ENCODE measurements at places on chromosomes 7 and 10.

GRCh38 chr7:147047696-147048095 is 931.1 kb downstream of the CNTNAP2 start:
- DNase-seq, result no peak

- peak; percentile 73 for DNase-seq
Measured at GRCh38 chr10:28663576-28664368, 13.5 kb upstream of the BAMBI start.

DNA sequence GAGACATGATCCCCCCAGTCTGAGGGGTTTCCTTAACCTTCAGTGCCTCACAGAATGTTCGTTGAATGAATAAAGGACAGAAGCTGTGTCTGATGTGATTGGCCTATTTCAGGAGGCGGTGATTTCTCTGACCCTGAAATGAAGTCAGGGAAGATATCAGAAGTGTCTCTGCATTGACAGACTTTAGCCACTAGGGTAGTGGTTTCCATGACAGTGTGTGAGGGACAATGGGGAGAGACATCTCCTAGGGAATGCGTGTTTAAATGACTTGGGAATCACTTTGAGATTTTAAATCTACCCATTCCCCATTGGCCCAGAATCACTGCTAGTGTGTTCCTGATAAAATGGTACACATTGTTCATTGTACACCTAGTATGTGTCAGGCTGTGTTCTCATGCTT is 132.0 kb downstream of the CFAP58 start:
- no peak for DNase-seq

GRCh38 chr7:67311901-67312300 is 315.3 kb downstream of the TYW1 start:
- DNase-seq, result no peak

- DNase-seq, result no peak
Measured at GRCh38 chr10:30940256-30940655, 91.4 kb downstream of the ZNF438 start.

GRCh38 chr7:7662527-7662926 is 22.0 kb downstream of the UMAD1 start:
- DNase-seq, result no peak

DNA sequence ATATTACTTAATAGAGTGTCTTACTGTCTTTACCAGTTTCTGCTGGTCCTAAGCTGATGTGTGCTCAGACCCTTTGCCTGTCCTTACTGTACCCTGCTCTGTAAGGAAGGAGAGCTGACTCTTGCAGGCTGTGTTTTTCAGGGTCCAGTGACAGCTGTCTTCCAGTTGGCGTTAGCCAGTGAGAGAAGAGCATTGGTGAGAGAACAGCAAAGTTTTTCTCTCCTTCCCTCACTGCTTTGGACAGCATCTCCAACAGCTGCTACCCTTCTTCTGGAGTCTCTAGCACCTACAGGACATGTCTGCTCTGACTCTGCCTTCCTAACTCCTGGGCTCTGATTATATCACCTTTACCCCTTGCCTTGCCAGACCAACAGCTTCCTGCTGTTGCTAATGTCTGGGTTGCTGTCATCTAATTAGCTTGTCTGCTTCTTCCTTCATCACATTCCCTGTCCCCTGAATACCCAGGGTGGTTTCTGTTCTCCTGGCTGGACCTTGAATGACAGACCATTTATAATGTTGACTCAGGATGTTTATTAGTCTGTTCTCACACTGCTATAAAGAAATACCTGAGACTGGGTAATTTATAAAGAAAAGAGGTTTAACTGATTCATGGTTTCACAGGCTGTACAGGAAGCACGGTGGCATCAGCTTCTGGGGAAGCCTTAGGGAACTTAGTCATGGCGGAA is 23.5 kb upstream of the PANK1 start:
- no peak for DNase-seq

DNA sequence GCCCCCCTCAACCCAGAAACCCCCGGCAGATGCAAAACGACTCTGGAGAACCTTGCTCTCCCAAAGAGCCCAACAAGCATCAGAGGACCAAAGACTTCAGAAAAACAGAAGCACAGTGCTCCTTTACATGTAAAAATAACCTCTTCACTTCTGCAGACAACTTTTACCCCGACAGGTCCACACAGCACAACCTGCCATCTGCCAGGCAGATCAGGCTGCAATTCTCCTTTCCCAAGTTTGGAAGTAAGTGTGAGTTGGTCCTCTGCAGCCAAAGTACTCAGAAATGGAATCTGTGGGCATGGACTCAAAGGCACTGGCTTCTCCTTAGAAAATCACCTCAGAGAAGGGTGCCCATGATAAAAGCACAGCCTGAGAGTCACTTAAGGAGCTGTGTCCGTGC is 26.0 kb downstream of the DOCK4 start:
- DNase-seq, result no peak

GRCh38 chr7:119288416-119288815 is 984.6 kb upstream of the KCND2 start:
- no peak for DNase-seq

- DNase-seq, result peak; percentile 35
Measured at GRCh38 chr10:88293073-88293472, 290.0 kb downstream of the RNLS start.

DNA sequence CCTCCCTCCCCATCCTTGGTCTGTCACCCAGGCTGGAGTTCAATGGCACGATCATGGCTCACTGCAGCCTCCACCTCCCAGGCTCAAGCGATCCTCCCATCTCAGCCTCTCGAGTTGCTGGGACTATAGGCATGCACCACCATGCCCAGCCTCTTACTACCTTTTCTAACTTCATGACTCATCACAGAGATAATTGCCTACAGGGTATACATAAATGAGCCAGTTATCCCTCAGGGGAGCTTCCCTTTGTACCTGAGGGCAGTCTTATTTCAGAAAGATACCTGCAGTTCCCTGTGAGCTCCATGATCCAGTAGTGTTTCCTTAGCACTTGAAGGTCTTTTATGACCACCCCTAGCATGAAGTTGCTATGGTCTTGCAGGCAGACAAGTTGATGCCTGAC is 94.2 kb upstream of the DNAJC1 start:
- DNase-seq, result no peak

- DNase-seq, result no peak
Measured at GRCh38 chr10:103757531-103758293, 97.7 kb downstream of the SH3PXD2A start.
